ENCODE measurements at places on chromosomes 2 and 18. TPM values are rescaled to one million over a fixed set of nuclear protein-coding genes. Genes with fewer than 3 reads are reported as not detected.

Gene IL1B
- not detected for total RNA-seq

DNA sequence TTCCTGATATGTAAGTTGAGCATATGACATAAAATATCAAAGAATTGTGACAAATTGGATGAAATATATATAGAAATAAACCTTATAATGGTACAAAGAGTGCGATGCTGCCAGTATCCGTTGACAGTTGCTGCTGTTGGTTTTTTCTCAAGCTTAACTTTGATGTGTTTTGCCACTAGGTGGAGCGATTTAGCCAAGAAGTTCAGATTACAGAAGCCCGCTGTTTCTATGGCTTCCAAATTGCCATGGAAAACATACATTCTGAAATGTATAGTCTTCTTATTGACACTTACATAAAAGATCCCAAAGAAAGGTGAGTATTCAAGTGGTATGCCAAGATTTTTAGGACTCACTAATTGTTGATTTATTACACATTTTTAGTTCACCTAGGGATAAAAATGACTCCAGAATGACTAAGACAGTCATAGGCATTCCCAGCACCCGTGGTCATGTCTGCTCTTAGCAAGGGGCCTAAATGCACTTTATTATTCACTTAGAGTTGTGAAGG lies 2.1 kb downstream of the RRM2 start:
- no peak for DNase-seq

GRCh38 chr2:6312367-6312766 lies 553.3 kb downstream of the CMPK2 start:
- DNase-seq: no peak

- peak; percentile 91 for DNase-seq
These were observed 179.0 kb downstream of the SMAD7 start for GRCh38 chr18:48771641-48772375.

GRCh38 chr2:115129536-115129935 lies 687.1 kb downstream of the DPP10 start:
- DNase-seq: no peak

DNA sequence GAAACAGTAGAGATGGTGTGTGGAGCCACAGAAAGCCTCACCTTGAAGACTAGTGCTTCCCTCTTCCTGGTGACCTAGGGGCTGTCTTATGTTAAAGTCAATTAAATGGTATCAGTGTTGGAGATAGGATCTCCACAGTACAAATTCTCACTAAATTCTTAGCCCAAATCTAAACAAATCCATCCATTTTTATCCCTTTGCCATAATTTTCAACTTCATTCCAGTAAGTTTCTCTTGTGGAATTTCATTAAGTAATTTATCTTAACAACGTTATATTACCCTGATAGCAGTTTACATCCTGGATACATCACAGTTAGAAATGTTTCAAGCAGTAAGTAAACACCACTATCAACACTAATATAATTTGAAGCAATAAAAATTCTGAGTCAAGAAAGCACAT lies 989.4 kb upstream of the NXPH2 start:
- no peak for DNase-seq

DNA sequence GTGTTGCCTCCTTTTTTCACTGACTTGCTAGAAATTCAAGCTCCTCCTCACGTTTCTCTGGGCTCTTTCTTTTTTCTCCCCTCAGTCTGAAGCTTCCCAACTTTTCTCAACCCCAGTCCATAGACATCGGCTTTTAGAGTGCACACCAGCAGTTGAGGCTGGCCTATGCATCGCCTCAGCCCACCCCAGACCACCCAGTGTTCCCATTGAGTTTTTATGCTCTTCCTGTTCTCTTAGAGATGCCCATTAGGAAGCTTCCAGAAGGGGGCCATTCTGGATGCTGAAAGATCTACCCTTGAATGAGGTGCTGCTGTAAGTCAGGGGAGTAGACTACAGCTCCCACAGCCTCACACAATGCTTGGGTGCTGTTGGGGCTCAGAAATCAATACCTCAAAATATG lies 12.0 kb upstream of the GYPC start:
- DNase-seq: no peak

Data from gastrocnemius medialis (tissue), 4 donors.